GM23248 (cell line): ENCODE measurements at places on chromosomes 7 and 10.
A peak's percentile ranks its signal among the peaks of the same experiment; 100 is the strongest.

DNA sequence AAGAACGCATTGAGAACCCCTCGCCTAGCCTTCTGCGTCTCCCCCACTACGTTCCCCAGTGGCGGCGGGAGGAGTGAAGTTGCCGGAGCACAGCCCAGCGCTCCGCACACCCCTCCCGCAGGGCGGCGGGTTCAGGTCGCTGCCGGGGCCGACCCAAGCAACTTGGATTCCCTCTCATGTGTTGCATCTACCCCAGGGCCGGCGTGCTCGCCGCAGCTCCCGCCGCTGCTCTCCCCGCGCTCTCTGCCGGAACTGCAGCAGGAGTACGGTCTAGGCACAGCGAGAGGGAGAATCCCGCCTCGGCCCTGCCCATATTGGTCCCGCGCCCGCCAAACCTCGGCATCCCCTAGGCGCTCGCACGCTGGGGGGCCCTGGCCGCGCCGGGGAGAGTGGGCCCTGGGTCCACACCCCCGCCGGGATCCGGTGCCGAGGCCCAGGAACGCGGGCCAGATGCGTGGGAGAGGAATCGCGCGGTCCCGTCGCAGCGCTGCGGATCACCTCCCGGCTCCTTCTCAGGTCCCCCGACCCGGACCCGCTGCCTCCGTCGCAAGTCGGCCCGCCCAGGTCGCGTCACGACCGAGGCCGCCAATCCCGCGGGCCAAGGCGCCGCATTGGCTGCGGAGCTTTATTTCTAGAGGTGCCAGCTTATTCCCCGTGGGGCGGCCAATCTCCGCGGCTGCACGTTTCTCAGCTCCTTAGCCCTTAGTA lies 648 bp upstream of the TMEM243 start:
- peak; percentile 93 for DNase-seq

GRCh38 chr7:121493553-121493952 lies 97.4 kb upstream of the FAM3C start:
- no peak for DNase-seq

GRCh38 chr10:52951824-52952223 lies 179.2 kb upstream of the MBL2 start:
- peak; percentile 42 for DNase-seq

- DNase-seq = peak; percentile 53
Measured at GRCh38 chr10:102628451-102628911, 15.8 kb upstream of the TRIM8 start.

DNA sequence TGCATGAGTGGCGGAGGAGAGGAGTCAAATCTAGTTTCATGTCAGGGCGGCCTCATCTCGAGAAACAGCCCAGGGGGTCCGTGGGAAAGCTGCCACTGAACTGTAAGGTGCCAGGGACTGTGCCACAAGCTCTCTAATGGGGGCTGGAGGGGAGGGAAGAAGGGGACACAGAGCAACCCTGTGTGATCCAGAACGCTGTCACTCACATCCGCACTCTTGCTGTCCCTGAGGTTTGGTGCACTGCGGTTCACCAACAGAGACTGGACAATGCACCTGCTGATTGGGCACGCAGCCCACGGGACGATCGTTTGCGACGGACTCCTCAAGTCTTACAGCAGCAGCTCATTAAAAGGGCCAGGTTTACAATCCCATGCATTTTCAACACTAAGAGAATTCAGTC lies 47.7 kb downstream of the AMZ1 start:
- DNase-seq = no peak

GRCh38 chr7:138919911-138920310 lies 61.3 kb downstream of the KIAA1549 start:
- no peak for DNase-seq

- peak; percentile 93 for DNase-seq
Measured at GRCh38 chr10:22714479-22715289, at the start of gene PIP4K2A. TSS of gene PIP4K2A (minus strand) at chr10:22714578. CDS start at chr10:22714326, 252 bp downstream.

GRCh38 chr10:95655571-95656290 lies 780 bp downstream of the ALDH18A1 start:
- peak; percentile 50 for DNase-seq

- peak; percentile 55 for DNase-seq
Measured at GRCh38 chr7:55083206-55083605, 64.4 kb downstream of the EGFR start.

GRCh38 chr7:87474533-87475358 lies 734 bp downstream of the ABCB4 start:
- peak; percentile 84 for DNase-seq

DNA sequence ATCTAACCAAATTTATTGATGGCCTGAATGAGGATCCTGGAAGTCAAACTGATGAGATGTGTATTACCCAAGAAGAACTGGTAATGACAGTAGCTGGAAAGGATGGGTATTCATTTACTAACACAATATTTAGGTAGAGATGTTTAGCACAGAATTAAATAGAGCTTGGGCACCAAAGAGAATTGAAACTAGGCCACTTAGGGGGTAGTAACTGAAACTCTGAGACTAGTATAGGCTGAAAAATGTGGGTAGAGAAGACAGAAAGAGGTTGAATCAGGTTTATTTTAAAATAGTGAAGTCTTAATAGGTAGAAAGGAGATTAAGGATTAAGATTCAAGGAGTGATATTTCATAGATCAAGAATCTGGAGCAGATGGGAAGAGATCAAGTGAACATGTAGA lies 155.8 kb downstream of the MLLT10 start:
- DNase-seq = no peak

- no peak for DNase-seq
Measured at GRCh38 chr10:49647985-49648795, 31.3 kb upstream of the C10orf53 start.

DNA sequence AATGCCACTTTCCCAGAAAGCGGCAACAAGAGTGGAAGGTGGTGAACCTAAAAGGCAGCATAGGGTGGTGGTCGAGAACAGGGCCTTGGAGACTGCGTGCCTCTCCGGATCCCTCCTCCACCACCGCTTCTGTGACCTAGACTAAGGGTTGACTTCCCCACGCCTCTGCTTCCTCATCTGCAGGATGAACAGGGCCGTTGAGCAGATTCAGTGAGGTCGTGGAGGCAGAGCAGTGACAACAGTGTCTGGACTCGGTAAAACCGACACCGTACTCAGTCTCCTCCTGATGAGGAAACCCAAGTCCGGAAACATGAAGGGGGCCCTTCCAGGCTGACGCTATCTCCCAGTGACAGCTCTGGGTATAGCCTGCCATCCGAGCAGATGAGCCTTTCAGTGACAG lies 162.6 kb downstream of the CELF2 start:
- no peak for DNase-seq

GRCh38 chr7:43686991-43687390 lies 42.3 kb downstream of the COA1 start:
- DNase-seq = no peak

DNA sequence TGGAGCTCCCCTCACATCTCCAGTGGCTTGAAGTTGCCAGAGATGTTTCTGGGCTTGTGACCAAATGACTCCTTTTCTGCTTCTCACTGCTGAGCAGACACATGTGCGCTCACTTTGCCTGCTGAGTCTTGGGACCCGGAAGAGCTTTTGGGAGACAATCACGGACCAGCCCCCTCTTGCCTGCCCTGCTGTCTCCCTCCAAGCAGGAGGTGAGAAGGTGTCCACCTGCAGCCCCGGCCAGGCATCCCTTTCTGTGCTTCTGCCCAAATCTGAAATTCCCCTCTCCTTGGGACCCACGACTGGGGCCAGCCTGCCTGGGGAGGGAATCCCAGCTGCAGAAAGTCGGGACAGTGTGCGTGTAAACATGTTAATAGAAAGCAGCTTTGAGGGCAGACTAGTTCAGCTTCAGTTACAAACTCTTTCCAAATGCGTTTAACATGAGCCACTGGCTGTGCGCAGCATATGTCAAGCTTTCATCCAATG lies 31.7 kb downstream of the HTRA1 start:
- peak; percentile 91 for DNase-seq
